ENCODE measurements at places on chromosomes 3 and 15.

- DNase-seq = no peak
These were observed 83.4 kb downstream of the DCLK3 start for GRCh38 chr3:36680952-36681351.

DNA sequence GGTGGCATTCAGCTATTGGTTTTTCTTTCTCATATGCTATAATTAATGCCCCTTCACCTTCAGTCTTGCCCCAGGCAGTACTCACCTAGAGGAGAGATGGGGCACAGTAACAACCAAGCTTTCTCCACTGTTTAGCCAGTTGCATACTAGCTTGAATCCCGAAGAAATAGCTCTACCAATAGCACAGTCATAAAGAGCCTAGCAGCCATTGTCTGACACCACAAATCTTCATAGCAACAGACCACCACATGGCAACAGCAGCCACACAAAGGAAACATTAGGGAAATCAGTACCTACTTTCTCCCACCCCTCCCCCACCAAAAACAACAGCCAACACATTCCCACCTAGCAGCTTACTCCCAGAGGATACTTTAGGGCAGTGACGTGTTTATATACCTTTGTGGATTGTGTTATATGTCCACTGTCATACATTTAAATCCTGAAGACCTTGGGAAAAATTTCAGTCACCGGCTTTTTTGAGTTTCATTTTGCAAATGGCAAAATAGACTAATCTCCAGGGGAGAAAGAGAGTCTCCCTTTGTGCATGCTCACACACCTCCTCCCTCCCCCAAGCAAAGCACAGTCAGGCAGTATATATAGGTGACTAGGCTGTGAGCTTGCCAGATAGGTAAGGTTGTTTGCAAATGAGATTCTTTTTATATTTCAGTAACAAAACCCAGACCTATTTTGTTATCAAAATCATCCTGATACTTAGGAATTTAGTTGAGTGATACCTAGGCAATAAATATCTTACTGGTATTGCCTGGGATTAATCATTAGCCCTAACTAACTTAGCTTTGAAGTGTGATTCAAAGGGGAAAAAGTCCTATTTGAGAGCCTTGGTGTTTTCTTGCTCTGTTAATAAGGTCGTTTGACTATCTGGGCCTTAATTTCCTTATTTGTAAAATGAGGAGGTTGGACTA, 140.6 kb downstream of the RBPMS2 start:
- DNase-seq = no peak

- DNase-seq = no peak
These were observed 114.0 kb downstream of the LRRC28 start for GRCh38 chr15:99365242-99365641.

DNA sequence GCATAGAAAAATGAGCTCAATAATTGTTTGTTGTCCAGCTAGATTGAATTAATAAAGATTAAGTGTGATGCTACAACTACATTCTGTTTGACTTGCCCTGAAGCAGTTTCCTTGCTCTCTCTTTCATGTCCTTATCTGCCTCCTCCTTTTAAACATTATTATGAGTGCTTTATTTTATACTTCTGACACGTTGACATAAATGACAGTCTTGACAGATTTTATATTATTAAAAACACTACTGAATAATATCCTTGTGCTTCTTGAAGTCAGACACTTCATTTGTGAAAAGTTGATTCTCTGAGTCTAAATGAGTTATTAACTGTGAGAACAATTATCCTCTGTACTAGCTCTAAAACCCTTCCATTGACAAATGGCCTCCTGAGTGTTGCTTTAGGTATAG, 58.2 kb downstream of the PLCL2 start:
- DNase-seq = no peak

Measured in cortex of kidney (tissue), 1 donor.